ENCODE measurements at places on chromosomes 4 and X.
A peak's percentile ranks its signal among the peaks of the same experiment; 100 is the strongest.

GRCh38 chr4:47617607-47618006, 132.5 kb downstream of the ATP10D start:
- DNase-seq, result no peak

DNA sequence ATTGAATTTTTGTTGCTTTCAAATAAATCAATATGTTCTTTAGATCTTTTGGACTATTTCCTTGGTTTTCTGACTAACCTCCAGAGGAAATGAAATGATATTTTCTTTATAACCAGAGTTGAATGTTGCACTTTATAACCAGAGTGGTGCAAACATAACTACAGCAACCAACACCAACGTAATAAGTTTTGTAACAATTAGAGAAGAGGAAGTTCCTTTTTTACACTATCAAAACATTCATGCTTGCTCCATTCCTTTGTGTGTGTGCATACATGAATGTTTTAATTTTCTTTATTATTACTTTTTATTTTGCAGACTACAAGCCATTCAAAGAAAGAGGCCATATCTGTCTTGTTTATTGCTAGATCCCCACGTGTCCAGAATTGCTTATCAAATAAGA, 193.0 kb upstream of the PPP3CA start:
- DNase-seq, result no peak

DNA sequence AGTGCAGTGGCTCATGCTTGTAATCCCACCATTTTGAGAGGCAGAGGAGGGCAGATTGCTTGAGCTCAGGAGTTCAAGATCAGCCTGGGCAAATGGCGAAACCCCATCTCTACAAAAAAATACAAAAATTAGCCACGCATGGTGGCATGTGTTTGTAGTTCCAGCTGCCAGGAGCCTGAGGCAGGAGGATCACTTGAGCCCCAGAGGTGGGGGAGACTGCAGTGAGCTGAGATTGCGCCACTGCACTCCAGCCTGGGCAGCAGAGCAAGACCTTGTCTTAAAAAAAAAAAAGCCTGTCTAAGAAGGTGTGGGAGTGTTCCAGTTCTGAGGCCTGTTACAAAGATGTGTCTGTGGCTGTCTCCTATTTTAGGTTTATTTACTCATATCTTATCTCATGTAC, 38.0 kb downstream of the PI4K2B start:
- DNase-seq, result no peak

- no peak for DNase-seq
Measured at GRCh38 chr4:76620723-76621468, 185.9 kb downstream of the SHROOM3 start.

GRCh38 chr4:106299977-106300376, 16.0 kb downstream of the TBCK start:
- DNase-seq, result no peak

- no peak for DNase-seq
Measured at GRCh38 chrX:21798677-21799219, 40.7 kb upstream of the MBTPS2 start.

DNA sequence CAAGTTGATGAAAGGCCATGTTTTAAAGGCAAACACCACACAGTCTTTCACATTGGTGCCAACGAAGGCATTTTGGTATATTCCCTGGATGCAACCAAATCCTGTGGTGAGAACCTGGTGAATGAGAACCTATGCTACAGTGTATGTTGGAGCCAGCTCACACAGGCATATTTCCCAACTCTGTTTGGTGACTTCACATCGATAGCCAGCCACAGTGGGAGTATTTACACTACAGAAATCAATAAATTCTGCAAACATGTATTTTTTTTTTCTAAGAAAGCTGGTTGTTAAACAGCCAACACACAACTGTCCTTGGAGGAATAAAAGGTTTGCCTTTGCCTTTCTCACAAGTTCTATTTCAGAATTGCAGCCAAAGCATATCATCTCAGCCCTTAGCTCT, 691.0 kb downstream of the GRID2 start:
- no peak for DNase-seq

DNA sequence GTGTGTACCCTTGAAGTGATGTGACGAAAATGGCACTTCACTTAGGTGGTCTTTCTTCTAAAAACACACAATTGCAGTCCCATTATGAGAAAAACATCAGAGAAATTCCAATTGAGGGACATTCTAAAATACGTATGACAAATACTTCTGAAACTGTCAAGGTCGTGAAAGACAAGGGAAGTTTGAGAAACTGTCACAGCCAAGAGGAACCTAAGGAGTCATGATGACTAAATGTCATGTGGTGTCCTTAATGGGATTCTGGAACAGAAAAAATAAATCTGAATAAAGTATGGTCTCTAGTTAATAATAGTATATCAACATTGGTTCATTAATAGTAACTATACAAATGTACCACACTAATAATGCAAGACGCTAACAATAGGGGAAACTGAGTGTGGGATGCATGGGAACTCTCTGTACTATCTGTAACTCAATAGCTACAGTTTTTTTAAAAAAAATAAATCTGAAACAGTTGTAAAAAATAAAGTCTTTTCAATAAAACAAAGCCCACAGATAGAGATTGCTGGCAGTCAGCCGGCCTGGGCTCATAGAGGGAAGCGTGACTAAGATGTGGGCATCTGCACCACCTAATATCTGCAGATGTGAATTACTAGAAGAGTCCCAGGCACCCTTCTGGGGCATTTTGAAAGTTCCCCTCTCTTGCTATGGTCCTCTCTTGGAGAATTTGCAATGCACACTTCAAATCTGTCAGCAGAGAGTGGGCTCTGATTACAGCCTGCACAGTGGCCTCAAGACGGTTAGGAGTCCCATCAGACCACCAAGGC, 47.6 kb downstream of the MID1IP1 start:
- DNase-seq, result no peak

DNA sequence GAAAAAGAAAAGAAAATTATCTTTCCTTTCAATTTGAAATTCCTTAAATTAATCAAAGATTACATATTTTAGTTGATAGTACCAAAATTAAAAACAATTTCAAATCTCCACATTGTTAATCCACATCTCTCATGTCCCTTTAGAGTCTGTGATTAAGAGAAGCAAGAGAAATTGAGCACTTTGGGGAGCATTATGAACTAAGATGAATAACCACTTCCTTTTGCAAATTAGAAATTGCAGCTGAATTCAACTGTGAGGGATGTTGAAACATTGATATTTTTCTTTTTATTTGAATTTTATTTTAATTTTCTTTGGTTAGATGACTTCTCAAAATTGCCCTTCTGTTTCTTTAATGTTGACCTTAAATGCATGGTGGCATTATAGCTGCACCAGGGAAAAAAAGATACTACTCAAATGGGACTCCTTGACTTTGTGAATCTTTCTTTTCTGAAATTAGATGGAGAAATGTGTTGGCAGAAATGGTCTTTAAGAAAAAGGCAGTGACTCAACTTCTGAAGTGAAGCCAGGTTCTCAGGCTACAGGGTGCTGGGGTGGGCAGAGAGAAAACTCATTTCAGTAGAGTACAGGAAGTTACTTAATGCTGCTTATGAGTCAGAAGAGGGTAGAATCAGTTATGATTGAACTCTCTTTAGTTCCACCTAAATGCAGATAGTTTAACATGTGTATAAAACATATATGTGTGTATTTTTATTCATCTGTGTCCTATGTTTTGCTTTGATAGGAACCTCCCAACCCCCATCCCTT, 92.0 kb upstream of the TNIP3 start:
- DNase-seq, result peak; percentile 90

DNA sequence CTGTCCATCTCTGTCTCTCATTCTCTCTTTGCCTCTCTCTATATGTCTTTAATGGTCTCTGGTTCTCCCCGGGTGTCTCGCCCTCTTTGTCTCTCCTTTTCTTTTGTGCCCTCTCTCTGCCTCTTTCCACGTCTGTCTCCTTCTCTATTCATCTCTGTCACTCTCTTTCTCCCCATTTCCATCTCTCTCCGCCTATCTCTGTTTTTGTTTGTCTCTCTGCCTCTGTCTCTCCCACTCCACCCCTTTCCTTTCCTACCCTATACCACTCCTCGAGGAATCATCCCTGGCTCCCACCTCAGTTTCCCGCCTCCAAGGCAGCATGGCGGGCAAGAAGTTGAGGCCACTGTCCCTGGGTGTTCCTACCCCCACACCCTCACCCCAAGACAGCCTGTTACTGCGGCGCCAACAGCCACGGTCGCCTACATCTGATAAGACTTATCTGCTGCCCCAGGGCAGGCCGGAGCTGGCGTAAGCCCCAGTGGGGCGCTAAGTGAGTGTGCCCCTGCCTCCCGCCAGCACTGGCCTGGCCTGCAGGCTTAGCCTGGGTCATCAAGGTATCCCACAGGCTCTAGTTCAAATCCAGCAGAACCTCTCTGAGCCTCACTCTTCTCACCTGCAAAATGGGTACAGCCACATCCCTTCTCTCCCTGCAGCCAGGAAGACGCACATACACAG, 713 bp upstream of the GATA1 start:
- no peak for DNase-seq

- peak; percentile 78 for DNase-seq
Measured at GRCh38 chrX:2848871-2849301, 20.2 kb downstream of the GYG2 start.

DNA sequence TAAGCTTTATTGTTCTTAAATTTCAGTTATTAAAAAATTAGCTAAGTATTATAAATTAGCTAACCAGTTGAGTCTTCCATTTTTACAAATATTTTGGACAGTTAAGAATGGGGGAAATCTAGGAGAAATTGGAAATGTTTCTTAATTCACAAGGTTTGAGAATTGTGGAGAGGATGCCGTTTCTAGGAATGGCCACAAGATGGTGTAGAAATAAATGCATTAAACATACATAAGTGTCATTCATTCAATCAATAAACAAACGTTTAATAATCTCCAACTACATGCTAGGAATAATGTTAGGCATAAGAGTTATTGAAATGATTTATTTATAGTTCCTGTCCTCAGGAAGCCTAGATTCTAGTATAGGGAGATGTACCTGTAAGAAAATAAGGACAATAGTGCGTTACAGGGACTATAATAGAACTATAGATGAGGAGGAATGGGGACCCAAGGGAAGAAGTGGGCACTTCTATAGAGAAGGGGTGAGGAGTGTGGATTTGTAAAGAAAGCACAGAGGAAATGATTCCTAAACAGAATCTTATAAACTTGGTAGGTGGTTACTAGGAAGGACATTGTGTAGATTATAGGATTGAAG, 195.7 kb upstream of the ANK2 start:
- no peak for DNase-seq

GRCh38 chrX:9310616-9311015, 154.2 kb upstream of the TBL1X start:
- DNase-seq, result peak; percentile 58

DNA sequence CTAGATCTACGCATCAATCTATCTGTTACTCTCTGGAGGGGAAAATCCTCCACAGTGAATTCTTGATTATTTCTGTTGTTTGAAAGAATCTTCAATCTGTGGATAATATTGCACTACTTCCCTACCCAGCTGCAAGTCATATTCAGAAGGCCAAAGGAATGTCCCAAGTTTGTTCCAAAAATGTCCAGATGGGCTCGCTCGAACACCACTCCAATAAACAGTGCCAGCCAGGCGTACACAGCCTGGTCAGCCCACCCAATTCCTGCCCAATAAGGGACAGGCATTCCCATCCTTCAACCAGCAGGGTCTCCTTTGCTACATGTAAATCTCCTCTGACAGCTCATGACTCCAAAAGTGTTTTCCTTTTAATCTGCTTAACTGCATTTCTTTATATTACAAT, 80.7 kb upstream of the GPM6B start:
- no peak for DNase-seq

GRCh38 chrX:54807524-54808108, at the start of gene MAGED2:
MAGED2 (plus strand) TSS chrX:54807745; CDS start chrX:54809332, 1,587 bp downstream.
- DNase-seq, result peak; percentile 45

GRCh38 chr4:148069895-148070178, 337.9 kb downstream of the ARHGAP10 start:
- DNase-seq, result no peak

DNA sequence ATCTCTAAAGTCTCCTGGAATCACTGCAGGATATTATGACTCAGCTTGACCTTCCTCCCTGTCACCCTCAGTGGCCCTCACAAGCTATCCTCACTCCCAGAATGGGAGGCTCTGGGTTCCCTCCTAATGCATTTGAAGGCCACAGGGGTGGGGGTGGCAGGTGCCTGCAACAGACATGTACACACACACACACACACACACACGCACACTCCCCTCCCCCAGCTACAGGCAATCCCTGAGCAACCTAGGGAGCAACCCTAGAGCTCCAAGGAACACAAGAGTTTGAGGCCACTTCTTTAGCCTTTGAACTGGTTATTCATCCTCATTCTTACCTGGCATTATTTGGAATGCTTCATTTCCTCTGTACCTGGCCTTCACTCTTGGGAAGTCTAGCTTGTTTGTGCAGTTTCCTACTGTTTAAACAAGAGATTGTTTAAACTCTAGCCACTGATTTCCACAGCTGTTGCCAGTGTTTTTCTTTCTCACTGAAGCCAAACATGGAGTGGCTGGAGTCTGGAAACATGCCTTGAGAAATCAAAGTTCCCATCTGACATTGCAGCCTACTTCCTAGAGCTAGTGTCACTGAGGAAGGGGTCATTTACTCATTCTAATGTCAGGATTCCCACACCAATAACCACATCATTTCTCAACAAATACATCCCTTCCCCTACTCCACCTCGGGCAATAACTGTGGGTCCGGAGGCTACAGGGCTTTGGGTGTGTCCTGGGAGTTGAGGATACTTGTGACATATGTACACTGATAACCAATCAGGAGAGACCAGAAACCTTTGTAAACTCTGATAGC, 37.7 kb downstream of the MAOA start:
- DNase-seq, result no peak

DNA sequence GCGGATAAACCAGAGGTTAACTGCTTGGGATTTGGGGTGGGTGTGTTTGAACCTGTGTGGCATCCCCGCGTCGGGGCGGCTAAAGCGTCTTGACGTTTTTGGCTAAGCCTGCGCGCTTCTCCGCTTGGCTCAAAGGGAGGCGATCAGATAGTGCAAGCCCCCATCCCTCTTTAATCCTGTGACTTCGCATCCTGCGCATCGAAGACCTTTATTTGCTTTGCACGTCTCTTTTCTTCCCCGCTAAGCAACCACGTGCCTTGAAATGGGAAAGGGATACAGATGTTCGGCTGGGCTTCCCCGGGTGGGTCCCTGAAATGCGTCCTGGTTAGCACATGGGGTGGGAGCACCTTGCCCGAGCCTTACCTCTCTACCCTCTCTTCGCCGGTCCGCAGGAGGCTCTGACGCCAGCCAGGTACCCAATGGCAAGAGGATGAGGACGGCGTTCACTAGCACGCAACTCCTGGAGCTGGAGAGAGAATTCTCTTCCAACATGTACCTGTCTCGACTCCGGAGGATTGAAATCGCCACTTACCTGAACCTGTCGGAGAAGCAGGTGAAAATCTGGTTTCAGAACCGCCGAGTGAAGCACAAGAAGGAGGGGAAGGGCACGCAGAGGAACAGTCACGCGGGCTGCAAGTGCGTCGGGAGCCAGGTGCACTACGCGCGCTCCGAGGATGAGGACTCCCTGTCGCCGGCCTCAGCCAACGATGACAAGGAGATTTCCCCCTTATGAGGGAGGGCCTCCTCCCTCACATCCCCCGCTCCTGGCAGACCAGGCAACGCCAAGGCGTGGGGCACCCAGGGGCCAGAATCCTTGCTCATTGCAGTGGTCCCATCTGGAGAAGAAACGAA, 1.5 kb downstream of the GSX2 start:
- no peak for DNase-seq

- no peak for DNase-seq
Measured at GRCh38 chr4:129972257-129972656, 876.3 kb downstream of the C4orf33 start.
